ENCODE measurements at places on chromosomes 6 and 20.

- peak; percentile 67 for DNase-seq
Observed at GRCh38 chr6:30544666-30545272, 11.5 kb downstream of the GNL1 start.

GRCh38 chr6:75183099-75183541, 22.7 kb downstream of the COL12A1 start:
- DNase-seq = no peak

DNA sequence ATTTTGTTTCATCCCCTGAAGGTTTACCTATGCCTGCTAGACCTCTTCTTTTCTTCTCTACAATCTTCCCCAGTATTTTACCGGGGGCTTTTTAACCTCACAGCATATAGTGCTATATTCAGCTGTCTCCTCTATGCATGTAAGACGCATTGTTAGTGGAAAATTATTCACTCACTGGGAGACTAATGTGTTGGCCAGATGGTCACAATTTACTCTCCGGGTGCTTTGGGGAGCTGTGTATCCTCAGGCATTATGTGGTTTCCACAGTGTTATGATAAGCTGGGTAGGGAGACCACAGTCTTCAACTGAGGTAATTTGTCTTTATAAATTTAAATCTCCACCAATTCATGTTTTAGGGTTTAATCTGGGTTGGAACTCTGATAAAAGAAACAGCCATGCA, 553.8 kb upstream of the PTCHD4 start:
- DNase-seq = no peak

- DNase-seq = no peak
Observed at GRCh38 chr6:71137973-71138372, 150.6 kb upstream of the OGFRL1 start.

- DNase-seq = no peak
Observed at GRCh38 chr6:108961985-108962384, 113.8 kb downstream of the ARMC2 start.

GRCh38 chr20:32357869-32358631, at the start of gene ASXL1:
ASXL1 (plus strand) TSS chr20:32358331; CDS start chr20:32358776, 445 bp downstream.
- peak; percentile 98 for DNase-seq

DNA sequence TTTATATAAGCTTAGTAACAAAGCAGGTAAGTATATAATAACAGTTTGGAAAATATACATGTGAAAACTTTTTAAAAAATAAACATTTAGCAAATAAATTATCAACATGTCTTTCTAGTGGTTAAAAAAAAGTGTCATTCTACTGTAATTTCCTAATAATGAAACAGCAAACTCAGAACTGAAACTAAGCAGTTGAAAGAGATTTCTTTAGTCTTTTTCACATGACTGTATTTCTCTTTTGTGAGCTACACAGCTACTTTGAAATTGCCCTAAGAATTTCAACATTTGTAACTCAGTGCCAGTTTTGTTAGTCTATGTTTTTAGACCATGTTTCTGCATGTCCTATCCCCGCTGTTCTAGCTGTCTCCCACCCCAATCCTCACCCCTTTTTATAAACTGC, 28.4 kb upstream of the SDHAF4 start:
- no peak for DNase-seq

- DNase-seq = no peak
Observed at GRCh38 chr6:32112431-32112980, 3.4 kb upstream of the TNXB start.
